Stimulated activated CD8-positive, alpha-beta memory T cell treated with anti-CD3 and anti-CD28 coated beads, Interleukin-12 subunit alpha, Interleukin-12 subunit beta, amount 100 ng/mL, for 4 hours (primary cell): ENCODE measurements at places on chromosomes 16 and 17.

- no peak for DNase-seq
Measured at GRCh38 chr16:21302454-21302853, 24.4 kb upstream of the CRYM start.

DNA sequence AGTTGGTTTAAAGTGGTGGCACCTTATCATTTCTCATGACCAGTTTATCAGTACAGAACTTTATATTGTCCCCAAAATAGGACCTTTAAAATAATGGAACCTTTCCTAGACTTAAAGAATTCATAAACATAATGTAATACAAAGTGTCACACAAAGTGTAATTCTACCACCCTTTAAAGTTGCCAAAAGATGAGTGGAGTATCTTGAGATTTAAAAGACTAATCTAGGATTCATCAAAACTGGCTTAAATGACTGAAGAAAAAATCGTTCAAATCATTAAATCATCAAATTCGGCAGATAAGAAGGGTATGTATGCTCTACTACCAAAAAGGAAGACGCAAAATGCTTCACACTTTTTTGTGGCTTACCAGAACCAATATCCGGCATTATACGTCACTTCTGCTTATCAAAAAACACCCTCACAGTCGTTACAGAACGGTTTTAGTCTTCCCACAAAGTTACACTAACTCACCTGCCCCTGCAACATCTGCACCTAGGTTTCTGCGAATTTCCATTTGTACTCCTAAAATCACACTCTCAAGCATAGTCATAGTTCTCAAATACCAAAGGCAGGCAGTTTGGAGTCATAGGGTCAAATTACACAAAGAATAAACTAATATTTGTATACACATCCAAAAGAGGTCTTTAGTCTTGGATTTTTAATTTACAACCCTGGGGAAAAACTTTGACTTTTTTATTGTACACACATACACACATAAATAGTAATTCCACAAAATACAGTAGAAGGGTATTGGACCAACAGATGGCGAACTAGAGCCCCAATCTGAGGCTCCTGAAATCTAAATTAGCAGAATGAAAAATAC lies 1.4 kb upstream of the KANSL1 start:
- DNase-seq, result no peak

- DNase-seq, result no peak
Measured at GRCh38 chr16:3594316-3595109, 16.9 kb downstream of the SLX4 start.

- no peak for DNase-seq
Measured at GRCh38 chr17:13989138-13989537, 80.2 kb upstream of the COX10 start.

GRCh38 chr17:66837885-66838665 lies 3.2 kb downstream of the CACNG5 start:
- no peak for DNase-seq

GRCh38 chr17:2122641-2123302 lies 67.9 kb downstream of the HIC1 start:
- DNase-seq, result no peak

- DNase-seq, result no peak
Measured at GRCh38 chr17:57899822-57900221, 50.0 kb upstream of the MRPS23 start.

DNA sequence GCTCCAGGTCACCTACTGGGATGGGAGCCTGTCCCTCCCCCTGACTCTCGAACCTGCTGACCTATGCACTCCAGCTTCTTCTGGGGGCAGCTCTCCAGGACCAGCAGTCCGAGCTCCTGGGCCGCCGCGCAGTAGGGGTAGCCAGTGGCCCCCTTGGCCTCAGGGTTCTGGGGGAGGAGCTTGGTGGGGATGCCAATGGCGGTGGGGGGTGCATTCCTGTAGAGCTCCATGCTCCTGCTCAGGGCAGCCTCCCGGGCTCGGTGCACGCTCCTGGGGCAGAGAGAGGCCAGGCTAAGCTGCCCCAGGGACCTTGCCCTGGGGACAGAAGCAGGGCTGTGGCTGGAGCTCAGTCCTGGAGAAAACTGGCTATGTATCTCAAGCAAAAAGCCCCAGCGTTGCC lies 7.7 kb upstream of the SPATA2L start:
- no peak for DNase-seq

DNA sequence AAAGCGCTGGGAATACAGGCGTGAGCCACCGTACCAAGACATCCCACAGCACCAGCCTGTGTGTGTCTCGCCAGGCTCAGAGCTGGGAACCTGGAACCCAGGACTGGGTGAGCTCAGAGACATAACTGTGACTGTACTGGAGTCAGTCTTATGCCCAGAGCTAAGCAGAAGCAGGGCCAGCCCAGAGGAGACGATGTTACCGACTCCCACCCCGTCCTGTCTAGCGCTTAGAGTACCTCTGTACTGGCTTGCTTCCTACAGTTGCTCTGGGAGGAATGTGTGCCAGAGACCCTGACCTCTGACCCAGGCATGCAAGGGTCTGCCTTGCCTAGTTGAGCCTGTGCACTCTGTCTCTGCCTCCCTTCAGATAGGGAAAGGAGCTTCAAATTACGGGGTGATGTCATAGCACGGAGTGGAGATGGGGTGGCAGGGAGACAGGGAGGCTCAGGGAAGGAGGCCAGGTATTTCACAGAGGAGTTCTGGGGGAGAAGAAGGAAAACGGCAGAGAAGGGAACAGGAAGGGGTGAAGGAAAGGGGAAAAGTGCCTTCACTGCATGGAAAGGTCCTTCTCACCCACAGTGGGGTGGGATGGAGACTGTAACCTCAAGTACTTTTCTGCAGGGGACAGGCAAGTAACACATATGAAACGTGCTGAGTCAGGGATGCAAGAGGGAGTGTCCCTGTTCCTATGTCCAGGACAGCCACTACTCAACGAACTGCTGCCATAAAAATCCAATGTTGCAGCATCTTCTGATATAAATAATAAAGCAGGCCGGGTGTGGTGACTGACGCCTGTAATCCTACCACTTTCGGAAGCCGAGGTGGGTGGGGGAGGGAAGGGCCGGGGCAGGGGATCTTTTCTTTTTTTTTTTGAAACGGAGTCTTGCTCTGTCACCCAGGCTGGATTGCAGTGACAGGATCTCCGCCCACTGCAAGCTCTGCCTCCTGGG lies 5.8 kb upstream of the ARMC5 start:
- no peak for DNase-seq

DNA sequence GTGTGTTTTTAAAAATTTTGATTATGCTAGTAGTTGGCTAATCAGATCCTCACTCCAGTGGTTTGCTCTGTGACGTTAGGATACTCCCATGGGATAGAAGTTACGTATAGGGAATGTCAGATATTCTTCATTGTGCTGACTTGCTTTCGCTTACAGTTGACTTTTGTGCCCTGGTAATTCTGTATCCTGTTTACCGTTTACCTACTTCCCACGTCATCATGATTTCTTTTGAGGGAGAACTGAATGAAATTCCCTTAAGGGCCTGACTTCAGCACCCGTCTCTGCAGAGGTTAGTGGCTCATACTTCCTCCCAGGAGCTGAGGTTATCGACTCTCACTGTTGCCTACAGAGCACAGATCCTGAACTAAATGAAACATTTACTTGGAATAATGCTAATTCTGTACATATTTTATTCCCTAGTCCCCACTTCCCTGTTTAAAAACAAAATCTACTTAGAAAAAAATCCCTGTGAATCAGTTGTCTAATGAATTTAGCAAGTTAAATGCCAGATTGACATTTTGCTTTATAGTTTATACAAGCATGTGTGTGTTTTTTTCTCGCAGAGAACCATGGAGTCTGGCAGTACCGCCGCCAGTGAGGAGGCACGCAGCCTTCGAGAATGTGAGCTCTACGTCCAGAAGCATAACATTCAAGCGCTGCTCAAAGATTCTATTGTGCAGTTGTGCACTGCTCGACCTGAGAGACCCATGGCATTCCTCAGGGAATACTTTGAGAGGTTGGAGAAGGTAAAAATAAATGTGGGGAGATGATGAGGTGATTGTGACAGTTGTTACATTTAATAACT lies 2.8 kb downstream of the PRKAR1A start:
- no peak for DNase-seq
